CD4-positive, CD25-positive, alpha-beta regulatory T cell (primary cell): ENCODE measurements at places on chromosomes 5 and 9. TPM values are rescaled to one million over a fixed set of nuclear protein-coding genes. Genes with fewer than 3 reads are reported as not detected.

TAF11L5 gene
- not detected for total RNA-seq

DNA sequence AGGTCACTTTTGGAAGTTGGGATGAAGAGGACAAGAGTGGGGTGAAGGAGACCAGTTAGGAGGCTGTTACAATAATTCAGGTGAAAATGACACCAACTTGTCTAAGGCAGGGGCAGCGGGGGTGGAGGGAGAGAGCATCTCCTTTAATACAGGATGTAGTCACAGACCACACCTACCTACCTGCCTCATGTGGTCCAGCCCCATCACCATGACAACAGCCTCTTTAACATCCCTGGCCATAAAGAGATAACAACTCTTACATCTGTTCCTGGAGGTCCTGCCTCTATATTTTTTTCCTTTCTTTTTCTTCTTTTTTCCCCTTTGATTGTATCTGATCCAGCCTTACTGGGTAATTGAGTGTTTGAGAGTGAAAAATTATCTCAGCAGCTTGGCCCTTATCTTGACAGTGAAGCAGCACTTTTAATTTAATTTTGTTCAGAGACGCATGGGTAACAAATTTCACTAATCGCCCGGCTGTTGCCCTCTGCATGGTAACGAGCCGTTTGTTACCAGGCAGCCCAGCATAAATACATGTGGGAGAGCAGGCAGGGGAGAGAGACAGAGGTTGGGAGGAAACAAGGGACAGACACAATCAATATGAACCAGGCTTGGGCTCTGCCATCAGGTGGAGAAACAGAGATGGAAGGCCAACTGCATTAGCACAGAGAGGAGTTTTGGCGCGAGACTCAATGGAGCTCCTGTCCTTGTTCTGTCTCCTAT is 338.1 kb downstream of the ASTN2 start:
- DNase-seq: no peak

DNA sequence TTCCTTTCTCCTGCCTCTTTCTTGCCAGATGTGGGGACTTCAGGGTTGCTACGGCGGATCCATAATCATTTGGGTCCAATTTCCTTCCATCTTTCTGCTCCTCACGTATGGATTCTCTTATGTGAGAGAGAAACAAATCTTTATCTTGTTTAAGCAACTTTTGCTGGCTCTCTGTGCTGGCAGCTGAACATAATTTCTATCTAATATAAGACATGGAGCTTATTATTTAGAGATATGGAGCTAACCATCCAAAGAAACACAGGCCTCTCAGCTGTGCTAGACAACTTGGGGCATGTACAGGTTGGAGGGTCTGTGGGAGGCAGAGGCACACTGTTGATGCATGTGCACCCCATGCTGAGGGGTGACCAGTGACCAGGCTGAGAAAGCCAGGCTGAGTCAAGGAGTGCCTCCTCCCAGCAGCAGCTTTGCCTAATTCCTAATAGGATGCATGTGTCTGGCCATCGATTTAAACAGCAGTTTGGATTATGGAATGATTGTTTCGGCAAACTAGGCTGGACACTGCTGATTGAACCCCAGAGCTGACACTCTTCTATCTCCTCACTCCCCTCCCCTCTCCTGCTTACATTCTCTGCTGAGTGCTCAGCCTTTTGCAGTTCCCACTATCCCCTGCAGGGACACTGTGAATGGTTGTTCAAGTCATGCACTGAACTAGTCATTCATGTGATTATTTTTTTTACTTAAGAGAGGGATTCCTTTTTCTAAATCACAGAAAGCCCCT is 195.8 kb downstream of the ERCC6L2 start:
- DNase-seq: peak; percentile 35

- no peak for DNase-seq
These were observed 624.0 kb upstream of the KLF4 start for GRCh38 chr9:108113596-108113995.

- no peak for DNase-seq
These were observed 49.8 kb downstream of the EBF1 start for GRCh38 chr5:159049844-159050315.

DNA sequence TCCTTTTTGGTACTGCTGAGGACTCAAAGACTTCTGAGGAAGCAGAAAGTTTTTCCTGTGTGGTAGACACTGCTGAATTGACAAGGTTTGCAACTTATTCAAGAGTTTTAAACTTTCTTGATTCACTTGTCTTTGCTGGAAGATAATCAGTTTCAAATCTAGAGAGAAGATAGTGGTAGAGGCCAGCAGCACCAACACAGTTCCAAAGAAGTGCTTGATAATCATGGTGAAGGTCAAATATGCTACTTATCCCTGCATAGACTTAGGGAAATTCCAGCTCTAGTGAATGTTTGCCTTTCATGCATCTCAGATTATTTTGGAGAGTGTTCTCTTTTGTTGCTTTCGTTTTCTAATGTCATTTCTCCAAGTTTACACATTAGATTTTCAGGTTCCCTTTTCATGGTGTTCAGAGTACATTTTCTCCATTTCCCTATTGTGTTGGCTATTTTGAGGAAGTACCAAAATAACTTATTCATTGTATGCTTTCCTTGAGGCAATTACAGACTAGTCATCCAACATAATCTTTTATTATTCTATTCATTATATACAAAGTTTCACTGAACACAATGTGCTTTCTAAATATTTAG is 550 bp downstream of the IFNE start:
- DNase-seq: no peak

GRCh38 chr5:82406205-82406773 is 128.1 kb upstream of the RPS23 start:
- DNase-seq: no peak

PCDHB10 gene
- not detected for total RNA-seq

- DNase-seq: no peak
These were observed 25.1 kb downstream of the PARP8 start for GRCh38 chr5:50691399-50692016.

NME5 gene
- not detected for total RNA-seq

GRCh38 chr9:23766613-23767012 is 59.4 kb downstream of the ELAVL2 start:
- no peak for DNase-seq

GAS1 gene
- total RNA-seq: 0.12 TPM

GRCh38 chr5:55232271-55232984 is 980 bp downstream of the CCNO start:
- peak; percentile 9 for DNase-seq

DNA sequence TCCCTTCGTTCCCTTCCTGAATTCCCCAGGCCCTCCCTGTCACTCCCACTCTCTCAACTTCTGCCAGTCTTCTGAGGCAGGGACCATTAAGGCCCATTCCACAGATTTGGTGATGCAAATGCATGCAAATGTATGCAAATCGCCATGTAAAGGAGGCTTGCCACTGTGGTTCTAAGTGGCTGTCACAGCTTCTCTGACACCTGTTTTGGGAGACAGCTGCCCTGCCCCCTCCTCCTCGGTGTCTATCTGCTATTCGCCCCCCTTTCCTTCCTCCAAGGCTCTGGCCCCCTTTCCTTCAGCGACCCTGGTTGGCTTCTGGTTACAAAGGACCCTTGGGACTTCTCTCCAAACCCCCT is 10.5 kb upstream of the ARAP3 start:
- DNase-seq: no peak

DNA sequence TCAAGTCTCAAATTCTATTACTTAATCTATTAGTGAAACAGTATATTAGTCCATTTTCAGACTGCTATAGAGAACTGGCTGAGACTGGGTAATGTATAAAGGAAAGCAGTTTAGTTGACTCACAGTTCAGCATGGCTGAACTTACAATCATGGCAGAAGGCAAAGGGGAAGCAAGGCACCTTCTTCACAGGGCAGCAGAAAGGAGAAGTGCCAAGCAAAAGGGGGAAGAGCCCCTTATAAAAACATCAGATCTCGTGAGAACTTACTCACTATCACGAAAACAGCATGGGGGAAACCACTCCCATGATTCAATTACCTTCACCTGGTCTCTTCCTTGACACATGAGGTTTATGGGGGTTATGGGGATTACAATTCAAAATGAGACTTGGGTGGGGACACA is 67.9 kb upstream of the CHSY3 start:
- no peak for DNase-seq

OR13J1 gene
- not detected for total RNA-seq

IL9 gene
- total RNA-seq: not detected
